ENCODE measurements at places on chromosomes 11 and 22.

- no peak for DNase-seq
Observed at GRCh38 chr11:73361953-73362776, 14.0 kb upstream of the RELT start.

GRCh38 chr11:110173811-110174644, 80.8 kb downstream of the ZC3H12C start:
- DNase-seq, result peak; percentile 73

- DNase-seq, result peak; percentile 30
Observed at GRCh38 chr11:88779577-88779976, 286.2 kb downstream of the GRM5 start.

- no peak for DNase-seq
Observed at GRCh38 chr22:19887256-19887985, 32.7 kb upstream of the GNB1L start.

Data from ELR (cell line).